ENCODE measurements at places on chromosomes 2 and 18.

DNA sequence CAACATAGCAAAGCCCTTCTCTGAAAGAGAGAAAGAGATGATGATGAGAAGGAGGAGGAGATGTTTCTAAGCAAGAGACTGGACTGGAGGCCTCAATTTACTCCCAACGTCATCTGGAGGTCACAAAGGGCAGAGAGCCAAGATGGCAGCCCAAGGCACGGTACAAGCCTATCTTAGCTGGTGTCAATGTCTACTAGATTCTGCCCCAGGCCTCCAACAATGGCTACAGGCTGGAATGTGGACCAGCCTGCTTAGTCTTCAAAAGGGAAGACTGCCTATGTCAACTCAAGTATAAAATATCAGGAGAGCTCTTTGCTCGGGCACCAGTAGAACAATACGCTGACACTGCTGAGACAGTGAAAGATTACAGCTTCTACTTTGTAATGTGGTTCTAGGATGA lies 6.7 kb upstream of the SLC4A5 start:
- DNase-seq, result no peak

DNA sequence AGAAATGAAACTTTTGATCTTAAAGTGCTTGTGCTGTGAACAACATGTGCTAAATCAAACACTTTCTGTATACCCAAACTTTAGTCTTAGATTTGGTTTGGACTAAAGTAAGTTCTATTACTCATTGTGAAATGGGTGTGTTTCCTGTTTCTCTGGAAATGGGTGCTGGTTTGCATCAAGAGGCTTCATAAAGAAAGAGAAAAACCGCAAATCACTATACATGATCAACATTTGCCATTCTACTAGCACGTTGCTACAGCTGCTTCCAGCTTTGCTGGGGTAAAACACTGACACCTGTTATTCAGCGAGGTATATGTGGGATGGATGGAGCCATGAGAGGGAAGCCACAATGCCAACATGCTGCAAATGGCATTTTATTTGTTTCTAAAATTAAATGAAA lies 547.0 kb upstream of the ACVR2A start:
- peak; percentile 32 for DNase-seq

DNA sequence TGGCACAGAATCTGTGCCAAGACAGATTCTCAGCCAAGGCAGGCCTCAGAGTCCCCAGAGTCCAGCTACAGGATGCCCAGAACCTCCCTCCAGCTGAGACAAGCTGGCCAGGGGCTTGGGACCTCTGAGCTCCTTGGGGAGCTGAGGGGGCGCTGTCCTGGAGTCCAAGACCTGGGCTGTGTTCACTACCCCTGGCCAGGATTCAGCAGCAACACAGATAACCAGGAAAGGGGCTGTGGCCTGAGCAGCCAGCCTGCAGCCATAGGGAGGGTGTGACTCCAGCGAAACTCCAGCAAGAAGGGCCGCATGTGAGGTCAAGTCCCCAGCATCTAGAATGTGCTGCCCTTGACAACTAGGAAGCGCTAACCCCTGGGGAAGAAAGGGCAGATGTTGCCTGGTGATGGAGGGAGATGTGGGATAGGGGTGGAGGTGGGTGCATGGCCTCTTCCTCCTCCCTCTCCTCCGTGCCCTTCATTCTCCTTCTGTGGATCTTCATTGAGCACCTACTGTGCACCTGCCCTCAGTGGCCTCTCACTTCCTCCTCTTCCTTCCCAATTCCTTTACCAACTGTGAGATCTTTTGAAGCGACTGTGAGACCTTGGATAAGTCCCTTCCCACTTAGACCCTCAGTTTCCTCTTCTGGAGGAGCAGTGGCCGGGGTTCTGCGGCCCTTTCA lies 7.7 kb upstream of the ARID5A start:
- DNase-seq, result no peak

GRCh38 chr2:219175928-219176817 lies 552 bp downstream of the CNPPD1 start:
- peak; percentile 43 for DNase-seq

- no peak for DNase-seq
These were observed 1221.0 kb downstream of the DSC3 start for GRCh38 chr18:29821544-29821943.

DNA sequence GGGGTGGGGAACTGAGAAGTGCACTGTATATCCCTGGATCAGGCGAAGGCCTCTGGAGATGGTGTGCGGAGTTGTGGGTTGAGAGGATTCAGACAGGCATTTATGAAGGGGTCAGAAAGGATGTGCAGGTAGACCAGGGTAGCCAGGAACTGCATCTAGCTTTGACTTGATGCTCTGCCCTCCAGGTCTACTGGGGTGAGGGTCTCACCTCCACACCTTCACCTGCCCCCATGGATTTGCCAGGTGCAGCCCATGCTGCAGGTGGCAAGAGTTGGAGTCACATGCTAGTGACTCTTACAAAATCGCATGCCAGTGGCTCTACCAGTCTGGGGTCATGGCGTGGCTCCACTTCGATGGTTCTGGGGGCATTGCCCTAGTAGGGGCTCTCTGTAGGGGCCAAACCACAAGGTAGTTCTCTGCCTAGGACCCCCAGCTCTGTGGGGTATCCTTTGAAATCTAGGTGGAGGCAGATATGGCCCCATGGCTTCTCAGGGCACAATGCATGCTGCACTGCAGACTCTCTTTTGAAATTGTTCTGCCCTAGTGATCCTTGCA lies 18.9 kb upstream of the KCNF1 start:
- DNase-seq, result no peak

- DNase-seq, result no peak
These were observed 9.0 kb downstream of the DAW1 start for GRCh38 chr2:227880460-227880859.

DNA sequence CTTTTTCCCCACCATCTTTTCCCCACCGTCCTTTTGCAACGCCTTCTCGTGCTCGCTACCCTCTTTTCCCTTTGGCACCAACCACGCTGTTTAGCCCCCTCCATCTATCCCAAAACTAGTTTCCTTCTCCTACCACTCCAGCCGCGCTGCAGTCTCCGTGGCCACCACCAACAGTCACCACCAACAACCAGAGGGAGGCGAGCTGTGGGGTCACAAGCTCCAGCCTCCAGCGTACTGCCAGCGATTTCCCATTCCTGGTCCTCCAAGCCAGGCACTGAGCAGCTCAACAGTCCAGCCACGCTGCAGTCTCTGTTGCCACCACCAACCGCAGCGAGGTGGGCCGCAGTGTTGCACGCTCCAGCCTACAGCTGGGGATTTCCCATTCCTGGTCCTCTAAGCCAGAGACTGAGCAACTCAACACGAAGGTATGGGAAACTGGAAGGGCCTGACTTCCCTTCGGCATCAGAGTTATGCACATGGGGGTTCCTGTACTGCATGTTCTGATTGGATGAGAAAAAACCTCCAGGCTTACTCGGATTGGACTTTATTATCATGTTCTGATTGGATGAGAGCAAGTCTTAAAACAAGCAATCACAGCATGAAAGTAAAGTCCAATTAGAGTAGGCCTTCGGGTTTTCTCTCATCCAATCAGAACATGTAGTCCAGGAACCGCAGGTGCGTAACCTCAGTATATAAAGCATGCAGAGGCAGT lies 42.3 kb upstream of the IMP4 start:
- no peak for DNase-seq

- no peak for DNase-seq
These were observed 83.9 kb downstream of the PLCL1 start for GRCh38 chr2:197888321-197888720.

- no peak for DNase-seq
These were observed 41.1 kb downstream of the CDC42EP3 start for GRCh38 chr2:37630301-37630700.

GRCh38 chr2:43426305-43427031 lies 169.4 kb downstream of the THADA start:
- peak; percentile 80 for DNase-seq

- DNase-seq, result no peak
These were observed 30.9 kb downstream of the E2F6 start for GRCh38 chr2:11435036-11435435.

GRCh38 chr2:235954888-235955480 lies 213.2 kb downstream of the GBX2 start:
- no peak for DNase-seq

DNA sequence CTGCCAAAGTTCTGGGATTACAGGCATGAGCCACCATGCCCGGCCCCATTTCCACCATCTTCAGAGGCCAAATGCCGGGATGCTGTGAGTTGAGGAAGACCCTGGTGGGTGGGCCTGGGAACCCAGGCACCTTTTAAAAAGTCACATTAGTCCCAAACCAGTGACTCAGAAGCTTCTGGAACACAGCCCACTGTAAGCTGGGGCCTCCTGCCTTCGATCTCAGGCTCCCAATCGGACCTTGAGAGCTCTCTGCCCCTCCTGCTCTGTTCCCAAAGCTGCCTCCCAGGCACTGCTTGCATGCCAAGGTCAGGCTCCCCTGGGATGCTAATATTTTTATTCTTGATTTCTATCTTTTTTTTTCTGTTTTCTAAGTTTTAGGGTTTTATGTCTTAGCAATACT lies 4.2 kb downstream of the ADCY3 start:
- no peak for DNase-seq

- DNase-seq, result no peak
These were observed 57.3 kb upstream of the SLC66A3 start for GRCh38 chr2:11097854-11098387.
